ENCODE measurements at places on chromosomes 5 and 9.
A peak's percentile ranks its signal among the peaks of the same experiment; 100 is the strongest.

GRCh38 chr5:134070725-134071613, 43.5 kb upstream of the TCF7 start:
- no peak for DNase-seq

GRCh38 chr5:121726991-121727390, 124.7 kb upstream of the FTMT start:
- no peak for DNase-seq

GRCh38 chr5:7347377-7347776, 48.6 kb upstream of the ADCY2 start:
- DNase-seq, result no peak

DNA sequence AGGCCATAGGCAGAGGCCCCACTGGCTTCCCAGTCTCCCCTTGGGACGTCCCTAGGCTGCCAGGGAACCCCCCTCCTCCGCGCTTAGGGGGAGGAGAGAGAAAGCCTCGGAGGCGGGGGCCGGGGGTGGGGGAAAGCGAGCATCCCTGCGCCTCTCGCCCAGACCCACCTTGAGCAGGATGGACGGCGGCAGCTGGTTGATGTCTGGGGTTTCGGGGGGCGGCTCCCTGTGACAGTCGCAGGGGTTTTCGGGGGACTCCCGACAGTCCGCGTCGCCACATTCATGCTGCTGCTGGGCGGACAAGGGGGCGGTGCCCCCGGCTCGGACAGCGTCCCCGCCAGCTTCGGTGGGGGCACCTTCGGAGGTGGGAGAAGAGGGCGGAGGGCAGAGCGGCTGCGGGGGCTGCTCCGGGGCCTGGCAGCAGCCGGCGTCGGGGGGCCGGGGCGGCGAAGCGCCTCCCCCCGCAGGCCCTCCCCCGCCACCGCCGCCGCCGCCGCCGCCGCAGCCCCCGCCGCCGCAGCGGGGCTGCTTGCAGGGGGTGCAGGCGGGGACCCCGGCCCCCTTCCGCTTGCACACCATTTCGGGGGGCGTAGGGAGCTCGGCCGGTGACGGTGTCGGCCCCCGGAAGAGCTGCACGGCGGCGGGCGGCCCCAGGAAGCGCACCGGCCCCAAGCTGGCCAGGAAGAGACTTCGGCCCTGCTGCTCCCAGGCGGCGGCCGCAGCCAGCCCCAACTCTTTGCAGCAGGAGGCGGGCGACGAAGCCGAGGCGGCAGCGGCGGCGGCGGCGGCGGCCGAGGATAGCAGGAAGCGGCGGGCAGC, 1.2 kb downstream of the FBXL17 start:
- DNase-seq, result no peak

DNA sequence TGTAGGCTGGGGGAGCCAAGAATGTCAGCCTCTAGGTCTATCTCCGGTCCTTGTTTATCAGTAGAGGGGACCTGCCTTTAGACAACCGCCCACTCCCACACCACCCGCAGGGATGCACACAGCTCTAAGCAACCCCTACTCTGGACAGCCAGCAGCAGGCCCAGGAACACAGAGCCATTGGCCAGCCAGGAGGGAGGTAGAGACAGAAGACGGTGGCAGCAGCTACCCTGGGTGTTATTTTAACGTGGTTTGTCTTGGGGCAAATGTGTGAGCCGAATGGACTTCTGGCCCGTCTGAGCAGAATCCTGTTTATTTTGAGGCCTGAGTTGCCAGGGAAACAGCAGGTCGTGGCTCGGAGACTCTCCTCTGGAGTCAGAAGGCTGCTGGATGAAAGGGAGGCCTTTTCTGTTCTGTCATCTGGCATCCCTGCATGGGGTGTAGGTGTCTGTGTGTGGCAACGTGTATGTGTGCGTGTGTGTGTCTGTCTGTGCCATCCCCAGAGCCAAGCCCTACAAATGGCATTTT, 382 bp upstream of the FGF1 start:
- no peak for DNase-seq

GRCh38 chr9:127360250-127360649, 36.7 kb upstream of the SLC2A8 start:
- DNase-seq, result no peak

DNA sequence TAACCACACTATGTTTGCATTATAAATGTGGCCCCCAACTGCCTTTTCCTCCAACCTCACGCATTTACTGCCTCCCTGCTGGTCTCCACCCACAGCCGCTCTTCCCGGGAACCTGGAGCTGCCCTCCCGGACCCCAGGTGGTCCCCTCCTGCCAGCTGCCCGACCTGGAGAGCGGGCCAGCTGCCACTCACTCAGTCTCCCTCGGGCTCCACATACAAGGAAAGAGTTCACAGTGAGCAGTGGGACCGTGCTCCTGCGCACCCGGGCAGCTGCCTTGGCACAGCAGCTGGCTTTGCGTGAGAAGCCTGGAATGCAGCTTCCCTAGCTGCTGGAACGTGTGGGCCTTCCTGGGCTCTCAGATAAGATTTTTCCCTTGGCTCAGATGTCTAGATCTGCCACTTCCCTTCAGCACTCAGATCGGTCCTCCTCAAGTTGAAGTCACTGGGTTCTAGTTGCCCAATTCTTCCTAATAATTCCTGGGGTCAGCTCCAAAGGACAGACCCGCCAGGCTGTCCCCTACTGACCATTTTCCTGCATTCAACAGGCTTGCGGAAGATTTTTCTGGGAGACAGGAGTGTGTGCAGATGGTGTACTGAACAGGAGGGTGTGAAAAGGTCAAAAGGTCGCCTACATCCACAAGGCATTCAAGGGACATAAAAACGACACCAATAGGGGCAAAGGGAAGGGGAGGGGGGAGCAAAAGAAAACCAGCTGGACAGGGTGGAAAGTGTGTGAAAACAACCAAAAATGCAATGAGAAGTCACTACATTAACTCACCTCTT, 69.1 kb downstream of the MYO10 start:
- DNase-seq, result no peak

GRCh38 chr9:121699571-121700164, 48.2 kb downstream of the DAB2IP start:
- no peak for DNase-seq

DNA sequence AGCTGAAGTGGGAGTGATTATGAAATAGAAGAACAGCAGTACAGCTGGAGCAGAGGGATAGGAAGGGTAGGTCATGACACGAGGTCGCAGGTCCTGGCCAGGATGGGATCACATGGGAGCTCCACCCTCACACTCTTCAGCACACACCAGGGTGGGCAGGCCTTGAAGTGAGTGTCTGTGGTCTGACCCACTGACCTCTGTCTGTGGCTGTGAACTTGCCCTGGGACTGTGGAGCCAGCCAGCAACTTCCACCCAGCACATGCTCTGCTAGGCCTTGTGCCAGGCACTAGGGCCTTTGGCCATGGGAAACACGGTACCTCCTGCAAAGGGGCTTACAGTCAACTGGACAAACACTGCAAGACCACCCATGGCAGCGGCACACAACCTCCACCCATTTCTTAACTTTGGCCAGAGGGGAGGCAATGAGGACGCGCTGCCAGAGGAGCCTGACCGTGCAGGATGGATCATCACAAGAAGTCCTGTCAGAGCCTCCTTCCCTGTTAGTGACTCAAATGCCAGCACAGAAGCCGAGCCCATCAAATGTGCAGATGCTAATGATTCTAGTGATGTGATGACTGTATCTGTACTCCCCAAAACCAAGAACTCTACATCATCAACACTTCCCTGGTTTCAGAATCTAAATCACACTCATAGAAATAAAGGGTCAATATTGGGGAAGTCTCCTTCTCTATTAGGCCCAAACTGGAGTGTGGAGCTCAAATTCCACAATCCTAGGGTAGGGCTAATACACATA, 113.6 kb downstream of the DPYSL3 start:
- DNase-seq, result no peak

DNA sequence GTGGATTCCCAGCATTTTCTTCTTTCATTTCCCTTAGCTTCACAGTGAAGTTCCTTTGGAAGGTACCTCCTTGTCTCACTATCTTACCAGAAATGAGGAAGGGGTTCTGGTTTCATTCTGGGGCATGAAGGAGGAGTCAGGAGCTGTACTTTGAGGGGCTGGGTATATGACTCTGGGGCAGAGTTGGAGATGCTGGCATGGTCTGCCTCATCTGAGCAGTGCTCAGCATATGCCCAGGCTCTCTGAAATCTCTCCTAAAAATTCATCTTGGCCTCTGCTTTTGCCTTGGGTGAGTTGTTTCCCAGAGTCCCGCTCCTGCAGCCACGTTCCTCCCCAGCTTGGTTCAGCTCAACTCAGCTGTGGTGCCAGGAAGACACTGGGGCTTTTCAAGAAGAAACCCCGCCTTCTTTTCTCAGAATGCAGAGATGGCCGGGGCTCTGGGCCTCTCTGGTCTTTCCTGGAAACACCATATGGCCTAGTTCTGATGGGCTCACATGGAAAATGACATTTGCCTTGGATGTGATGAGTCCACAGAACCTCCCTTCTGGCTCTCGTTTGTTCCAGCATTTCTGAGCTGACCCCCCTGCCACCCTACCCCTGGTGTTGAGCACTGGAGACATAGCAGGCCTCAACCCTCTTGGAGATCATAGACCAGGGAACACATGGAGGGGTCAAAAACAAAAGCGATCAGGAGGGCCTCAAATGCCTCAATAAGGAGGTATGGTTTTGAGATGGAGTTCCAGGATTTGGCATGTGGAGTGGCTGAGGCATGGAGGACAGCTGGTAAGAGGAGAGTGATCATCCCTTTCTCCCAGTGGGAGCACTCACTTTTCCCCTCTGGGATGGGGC, 12.0 kb upstream of the TGFBR1 start:
- no peak for DNase-seq

- no peak for DNase-seq
Measured at GRCh38 chr9:126701813-126702140, 88.0 kb downstream of the LMX1B start.

- DNase-seq, result no peak
Measured at GRCh38 chr5:159768243-159768642, 148.0 kb upstream of the ADRA1B start.

DNA sequence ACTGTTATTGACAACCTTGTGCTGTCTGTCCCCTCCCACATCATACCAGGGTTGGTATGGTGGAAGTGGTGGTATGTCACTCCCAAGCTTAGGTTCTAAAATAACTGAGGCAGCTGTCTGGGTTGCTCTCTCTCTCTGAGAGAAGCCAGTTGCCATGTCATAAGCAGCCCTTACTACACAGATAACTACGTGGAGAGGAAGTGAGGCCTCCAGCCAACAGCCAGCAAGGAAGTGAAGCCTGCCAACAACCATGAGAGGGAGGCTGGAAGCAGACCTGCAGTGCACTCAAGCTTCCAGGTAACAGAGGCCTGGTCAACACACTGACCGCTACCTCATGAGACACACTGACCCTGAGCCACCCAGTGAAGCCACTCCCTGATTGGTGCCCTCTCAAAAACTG, 18.6 kb downstream of the CTNNAL1 start:
- no peak for DNase-seq

DNA sequence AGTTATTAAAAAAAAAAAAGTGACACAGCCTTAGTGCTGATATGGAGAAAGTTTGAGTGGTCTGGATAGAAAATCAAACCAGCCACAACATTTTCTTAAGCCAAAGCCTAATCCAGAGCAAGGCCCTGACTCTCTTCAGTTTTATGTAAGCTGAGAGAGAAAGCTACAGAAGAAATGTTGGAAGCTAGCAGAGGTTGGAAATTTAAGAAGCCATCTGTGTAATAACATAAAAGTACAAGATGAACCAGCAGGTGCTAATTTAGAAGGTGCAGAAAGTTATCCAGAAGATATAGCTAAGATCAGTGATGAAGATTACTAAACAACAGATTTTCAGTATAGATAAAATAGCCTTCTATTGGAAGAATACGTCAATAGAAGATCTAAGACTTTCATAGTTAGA, 102.9 kb downstream of the GHR start:
- DNase-seq, result no peak

DNA sequence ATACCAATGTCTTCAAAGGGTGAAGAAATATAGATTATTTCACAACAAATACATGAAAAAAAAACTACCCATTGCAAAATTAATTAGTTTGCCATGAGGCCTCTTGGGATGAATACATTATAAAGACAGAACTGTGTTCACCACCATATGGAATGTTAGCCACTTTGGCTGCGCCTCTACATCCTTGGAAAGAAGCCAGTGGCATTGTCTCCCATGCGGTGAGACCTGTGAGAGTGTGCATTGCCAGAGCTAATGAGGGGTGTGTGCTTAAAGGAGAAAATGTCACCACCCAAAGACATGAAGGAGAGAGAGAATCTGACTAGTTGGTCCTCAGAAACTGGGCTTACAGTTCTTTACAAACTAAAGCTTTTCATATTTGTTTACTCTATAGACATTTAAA, 110.6 kb downstream of the PLPPR1 start:
- no peak for DNase-seq

GRCh38 chr5:90845723-90846554, 287.3 kb downstream of the ADGRV1 start:
- DNase-seq, result no peak

DNA sequence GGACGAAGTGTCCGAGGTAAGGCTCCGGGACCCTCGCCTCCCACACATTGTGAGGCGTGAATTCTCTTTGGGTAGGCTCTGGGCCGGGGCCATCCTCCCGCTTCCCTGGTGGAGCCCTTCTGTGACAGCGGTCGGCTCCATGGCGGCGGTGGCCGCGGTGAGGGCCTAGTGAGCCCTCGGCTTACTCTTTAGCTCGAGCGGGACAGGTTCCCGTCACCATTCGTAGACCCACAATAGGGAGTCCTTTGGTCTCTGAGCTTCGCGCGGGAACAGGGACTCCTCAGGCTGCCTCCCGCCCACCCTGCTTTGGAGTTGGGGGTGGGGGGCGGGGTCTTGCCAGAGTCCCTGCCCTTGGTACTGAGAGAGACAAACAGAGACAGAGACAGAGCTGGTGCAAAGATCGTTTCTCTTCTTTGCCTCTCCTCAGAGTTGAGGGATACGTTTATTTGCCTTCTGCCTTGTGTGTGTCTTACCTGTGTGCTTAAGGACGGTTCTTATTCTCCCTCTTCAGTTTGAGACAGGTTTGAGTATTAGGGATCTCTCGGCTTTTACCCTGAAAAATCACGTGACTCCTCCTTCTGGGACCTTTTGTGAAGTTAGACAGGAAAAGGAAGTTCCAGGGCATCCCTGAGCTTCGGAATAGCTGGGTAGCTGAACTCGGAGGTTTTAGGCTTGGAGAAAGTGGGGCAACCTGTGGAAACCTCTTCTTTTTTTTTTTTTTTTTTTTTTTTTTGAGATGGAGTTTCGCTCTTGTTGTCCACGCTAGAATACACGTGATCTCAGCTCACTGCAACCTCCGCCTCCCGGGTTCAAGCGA, 833 bp downstream of the ANKHD1 start:
- DNase-seq, result peak; percentile 19

DNA sequence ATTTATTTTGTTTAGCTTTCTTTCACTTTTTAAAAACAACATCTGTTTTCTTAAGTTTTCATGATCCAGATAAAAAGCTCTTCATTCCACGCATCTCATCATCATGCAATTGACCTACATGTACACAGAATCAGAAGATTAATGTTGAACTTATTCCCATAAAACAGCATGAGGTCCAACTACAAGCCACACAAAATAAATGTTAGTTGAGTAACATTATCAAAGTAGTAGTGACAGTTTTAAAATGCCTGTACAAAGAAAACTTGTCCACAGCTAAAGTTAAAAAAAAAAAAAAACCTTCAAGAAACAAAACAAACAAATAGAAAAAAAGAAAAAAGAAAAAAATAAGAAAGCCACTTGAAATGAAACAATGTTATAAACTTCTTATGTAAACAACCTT, 846.3 kb downstream of the TLE1 start:
- no peak for DNase-seq
